Smooth muscle cell of the brain vasculature (primary cell): ENCODE measurements at places on chromosomes 4 and X.

DNA sequence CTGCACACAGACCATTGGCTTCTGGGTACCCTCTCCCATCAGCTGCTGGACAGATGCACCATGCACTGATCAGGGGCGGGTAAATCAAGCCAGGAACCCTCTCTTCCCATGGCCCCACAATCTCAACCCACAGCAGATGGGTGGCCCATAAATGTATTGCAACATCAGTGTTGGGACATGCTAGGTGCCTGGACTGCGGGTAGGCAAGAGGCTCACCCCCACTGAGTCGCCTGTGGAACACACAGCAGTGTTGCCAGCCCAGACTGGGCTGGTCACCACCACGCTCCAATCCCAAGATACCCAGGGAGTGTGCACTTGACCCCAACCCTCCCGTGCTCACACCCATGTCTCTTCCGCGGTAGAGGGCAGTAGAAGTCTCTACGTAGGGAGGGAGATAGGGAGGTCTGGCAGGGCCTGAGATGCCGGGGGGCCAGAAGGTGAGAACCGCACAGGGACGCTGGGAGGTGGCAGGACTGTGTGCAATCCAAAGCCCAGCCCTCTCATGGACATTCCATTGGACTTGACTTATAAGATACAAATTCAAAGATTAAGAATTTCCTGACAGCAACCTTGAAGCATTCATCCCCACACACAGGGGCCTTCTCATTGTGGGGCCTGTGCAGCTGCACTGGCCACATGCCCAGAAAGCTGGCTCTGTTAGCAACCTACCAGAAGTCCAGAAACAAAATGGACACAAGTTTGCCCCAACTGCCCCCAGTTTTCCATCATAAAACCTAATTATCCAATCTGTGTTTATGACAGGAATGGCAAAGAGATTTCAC, 183.7 kb downstream of the NSUN7 start:
- DNase-seq = no peak

DNA sequence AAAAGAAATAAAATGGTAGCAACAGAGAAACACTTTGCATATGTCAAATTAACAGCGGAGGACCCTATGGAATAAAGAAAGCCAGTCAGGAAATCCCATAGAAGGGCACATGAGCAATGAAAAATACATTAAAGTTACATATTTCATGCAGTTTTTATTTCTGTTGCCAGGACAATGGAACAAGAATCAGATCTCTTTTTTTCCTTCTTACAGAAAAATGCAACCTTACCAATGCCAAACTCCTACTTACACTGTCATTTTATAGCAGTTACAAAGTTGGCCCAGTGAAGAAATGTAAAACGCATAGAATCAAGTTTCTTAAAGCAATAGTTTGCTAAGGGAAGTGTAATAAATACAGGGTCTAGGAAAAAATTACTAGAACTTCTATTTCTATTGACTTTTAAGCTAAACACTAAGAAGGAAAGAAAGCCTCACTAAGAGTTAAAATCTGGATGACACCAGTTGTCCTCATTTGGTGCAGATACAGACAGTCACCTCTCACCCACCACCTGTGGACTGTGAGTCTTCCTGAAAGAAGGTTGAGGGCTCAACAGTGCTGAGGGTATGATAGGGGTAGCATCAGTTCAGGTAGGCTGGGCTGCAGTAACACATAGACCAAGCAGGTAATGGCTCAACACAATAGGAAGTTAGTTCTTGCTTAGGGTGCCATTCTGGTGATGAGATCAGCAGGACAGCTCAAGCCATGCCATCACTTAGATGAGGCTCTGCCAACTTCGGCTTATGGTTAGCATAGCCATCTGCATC, 224.6 kb downstream of the ANAPC10 start:
- DNase-seq = no peak

GRCh38 chr4:71472946-71473345, 134.1 kb downstream of the SLC4A4 start:
- no peak for DNase-seq

DNA sequence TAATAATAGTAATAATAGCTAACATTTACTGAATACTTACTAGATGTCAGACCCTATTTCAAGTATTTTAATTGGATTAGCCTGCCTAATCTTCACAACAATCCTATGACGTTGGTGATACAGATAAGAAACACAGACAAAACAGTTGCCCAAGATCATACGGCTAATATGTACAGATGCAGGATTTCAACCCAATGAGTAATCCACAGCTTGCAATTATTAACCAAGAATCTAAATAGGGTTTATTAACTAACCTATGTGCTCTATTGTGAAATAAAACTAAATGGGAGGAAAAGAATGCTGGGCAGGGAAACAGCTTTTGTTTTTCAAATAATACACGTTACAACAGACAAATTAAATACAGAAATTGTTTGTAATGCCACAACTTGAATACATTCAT, 23.4 kb downstream of the FBXO8 start:
- DNase-seq = no peak

DNA sequence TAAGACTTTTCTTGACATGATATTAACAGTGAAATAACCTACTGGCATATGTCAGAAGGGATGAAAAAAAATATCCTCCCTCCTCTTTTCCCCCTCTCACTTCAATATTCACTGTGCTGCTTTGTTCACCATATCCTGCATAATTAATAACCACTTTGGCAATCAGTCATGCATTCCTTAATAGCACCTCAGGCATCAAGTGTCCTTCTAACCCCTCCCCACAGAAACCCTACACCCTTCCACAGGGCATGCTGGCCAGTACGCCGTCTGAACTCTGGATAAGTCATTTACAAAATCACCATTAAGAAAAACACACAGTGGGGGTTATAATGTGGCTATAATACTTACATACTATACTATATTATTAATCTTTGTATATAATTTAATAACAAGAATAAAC, 165.9 kb downstream of the PDGFC start:
- DNase-seq = no peak

DNA sequence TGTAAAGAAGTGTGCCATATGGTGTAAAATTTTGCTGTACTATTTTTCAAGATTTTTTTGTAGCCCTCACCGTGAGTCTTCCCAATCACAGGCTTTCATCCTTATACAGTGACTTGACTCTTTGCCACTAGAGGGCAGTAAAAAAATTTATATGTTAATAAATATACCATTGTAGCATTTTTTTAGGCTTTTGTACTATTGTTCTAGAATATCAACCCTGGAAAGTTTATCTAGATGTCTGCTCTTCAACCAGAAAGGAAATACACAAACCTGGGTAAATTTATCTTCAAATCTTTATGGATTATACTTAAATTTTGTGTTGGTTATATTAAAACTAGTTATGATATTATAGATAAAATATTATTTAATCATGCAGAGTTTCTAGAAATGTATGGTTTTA, 235.3 kb downstream of the TENM3 start:
- peak; percentile 18 for DNase-seq

GRCh38 chr4:77172336-77172735, 15.3 kb downstream of the CCNG2 start:
- no peak for DNase-seq

DNA sequence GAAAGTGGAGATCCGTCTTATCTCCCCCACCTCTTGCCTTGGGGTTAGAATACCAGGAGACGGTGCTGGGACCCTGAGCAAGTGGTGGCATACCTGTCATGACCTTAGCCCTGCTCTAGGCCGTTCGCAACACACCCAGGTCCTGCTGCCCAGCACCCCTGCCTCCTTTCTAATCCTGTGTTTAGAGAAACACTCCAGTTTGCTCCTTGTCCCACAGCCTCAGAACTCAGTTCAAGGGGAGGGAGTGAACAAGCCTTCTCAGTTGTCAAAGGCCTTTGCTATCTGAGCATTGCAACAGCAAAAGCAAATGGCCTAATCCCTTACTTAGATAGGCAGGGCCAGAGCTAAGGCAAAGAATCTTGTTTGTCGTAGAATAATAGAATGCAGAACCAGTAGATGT, 67.9 kb downstream of the CHRNA9 start:
- DNase-seq = no peak

DNA sequence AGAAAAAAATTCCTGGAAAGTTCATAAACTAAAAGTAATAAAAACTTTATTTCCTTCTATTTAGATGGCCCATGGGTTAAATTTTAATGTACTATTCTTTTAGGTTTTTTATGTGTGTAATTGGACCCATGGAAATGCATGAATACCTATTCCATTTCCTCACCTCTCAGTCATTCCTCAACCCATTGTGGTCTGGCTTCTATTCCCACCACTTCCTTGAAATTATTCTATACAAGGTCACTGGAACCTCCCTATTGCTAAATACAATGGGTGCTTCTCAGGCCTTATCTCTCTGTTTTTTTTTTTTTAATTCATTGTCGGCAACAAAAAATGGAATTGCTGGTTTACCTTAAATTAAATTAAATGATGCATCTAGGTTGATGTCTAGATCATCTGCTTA, 17.2 kb downstream of the SLC39A8 start:
- DNase-seq = no peak

DNA sequence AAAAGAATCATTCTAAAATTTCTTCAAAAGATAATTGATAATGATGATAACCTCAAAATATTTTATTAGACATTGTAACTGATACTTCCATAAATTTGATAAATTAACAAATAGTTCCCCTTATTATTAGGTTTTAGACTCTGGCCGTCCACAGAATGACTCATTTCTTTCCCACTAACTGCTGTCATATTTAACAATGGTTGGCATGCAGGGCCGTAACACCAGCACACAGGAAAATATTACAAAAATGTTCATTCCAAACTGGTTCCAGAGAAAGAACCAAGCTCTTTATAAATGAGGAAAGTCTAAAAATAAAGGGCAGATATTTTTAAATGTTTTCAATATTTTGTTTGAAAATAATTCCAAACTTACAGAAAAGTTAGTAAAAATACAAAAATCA, 28.2 kb downstream of the WDFY3 start:
- no peak for DNase-seq

- no peak for DNase-seq
Observed at GRCh38 chrX:108312957-108313356, 125.3 kb downstream of the COL4A6 start.

- no peak for DNase-seq
Observed at GRCh38 chr4:3248811-3249661, at the start of gene MSANTD1. Gene MSANTD1 (plus strand): TSS chr4:3249159. CDS start chr4:3249223, 64 bp downstream.

DNA sequence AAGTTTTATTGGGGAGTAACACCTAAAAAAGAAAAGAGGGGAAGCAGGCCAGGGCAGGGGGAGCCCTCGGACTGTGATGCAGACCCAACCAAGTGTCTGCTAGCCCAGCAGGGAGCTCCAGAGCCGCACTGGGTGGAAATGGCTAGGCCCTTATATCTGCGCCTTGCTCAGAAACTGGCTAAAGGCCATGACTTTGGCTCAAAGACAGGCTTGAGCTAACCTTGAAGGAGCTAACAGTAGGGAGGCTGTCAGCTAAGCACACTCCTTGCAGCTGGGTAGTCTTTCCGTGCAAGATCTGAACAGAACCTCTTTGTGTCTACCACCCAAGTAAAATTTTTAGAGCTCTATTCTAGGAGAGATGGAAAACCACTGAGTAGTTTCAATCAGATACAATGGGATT, 43.0 kb downstream of the SEPSECS start:
- no peak for DNase-seq

DNA sequence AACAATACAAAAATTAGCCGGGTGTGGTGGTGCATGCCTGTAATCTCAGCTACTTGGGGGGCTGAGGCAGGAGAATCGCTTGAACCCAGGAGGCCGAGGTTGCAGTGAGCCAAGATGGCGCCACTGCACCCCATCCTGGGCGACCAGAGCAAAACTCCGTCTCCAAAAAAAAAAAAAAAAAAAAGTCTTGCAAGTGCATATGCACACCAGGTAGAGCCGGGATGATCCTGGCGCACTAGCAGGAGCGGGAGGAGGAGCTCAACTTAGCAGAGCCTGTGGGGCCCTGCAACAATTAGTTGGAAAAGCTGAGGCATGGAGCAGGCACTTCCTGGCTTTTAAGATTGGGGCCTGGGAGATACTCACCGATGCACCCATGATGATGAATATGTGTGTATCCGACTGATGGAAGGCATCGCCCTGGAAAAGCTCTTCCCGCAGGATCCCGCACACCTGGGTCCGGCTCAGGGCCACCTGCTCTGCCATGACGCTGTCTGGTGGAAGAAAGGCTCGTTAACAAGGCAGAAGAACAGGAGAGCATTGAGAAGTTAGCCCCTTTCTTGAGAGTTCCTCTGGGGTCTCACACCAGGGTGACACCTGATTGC, 872 bp downstream of the G6PD start:
- DNase-seq = no peak

- no peak for DNase-seq
Observed at GRCh38 chr4:87574996-87575395, 33.3 kb upstream of the DSPP start.

- DNase-seq = no peak
Observed at GRCh38 chrX:99603091-99603814, 806.8 kb downstream of the PCDH19 start.

DNA sequence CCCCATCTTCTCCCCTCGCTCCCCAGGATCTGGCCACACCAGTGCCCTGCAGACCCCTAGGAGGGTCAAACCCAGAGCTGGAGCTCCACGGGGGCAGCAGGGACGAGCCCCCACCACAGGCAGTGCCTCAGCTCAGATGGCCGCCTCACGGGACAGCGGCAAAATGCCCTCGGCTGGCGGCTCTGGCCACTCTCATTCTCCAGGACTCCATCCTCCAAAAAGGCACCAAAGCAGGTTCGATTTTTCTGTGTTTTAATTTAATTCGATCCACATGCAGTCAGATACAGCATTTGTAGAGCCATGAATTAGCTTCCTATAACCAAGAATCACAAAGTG, 8.3 kb downstream of the FAM53A start:
- no peak for DNase-seq

GRCh38 chr4:74018116-74018515, 19.6 kb upstream of the CXCL5 start:
- DNase-seq = no peak

GRCh38 chr4:144647095-144647561, 1.2 kb downstream of the HHIP start:
- DNase-seq = no peak

DNA sequence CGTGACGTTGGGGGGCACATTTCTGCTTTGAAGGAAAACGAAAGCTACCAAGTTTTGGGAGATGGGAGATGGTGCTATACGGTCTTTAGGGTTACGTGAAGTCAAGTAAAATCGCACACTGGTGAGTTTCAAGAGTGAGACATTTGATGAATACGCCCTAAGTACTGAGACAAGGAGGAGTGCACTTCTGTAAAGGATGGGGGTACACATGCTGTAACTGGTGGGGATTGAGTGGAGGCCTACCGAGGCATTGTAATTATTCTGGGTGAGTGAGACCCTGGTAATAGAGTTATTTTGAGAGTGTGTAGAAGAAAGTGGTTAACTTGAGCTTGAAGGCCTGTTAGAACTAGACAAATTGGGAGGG, 536 bp downstream of the SH3BGRL start:
- no peak for DNase-seq

- DNase-seq = no peak
Observed at GRCh38 chr4:82868572-82868971, 22.4 kb downstream of the SEC31A start.

- no peak for DNase-seq
Observed at GRCh38 chr4:25875281-25875745, 12.5 kb upstream of the SEL1L3 start.
